Vagina (tissue), 2 donors: ENCODE measurements at places on chromosomes 11 and 22.

DNA sequence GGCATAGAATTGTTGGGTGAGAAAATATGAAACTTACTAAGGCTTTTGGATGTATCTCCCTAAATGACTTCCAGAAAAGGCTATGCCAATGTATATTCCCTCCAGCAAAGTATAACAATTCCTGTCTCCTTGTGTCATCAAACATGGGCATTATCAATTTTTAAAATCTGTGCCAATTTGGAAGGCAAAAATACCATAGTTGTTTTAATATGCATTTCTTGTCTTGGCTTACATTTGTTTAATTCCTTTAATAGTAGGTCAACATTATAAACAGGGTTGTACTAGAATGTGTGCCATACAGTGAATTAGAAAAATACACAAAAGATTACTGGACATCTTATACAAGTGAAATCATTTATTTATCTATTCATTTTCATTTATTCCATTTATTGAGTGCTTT lies 41.6 kb downstream of the DCUN1D5 start:
- no peak overlapping the region for H3K27ac ChIP-seq
- H3K4me1 ChIP-seq, result no peaks in the 10 kb centered on the region
- no peaks in the 10 kb centered on the region for H3K27me3 ChIP-seq
- DNase-seq, result no peak
- no peak overlapping the region for H3K4me3 ChIP-seq

DNA sequence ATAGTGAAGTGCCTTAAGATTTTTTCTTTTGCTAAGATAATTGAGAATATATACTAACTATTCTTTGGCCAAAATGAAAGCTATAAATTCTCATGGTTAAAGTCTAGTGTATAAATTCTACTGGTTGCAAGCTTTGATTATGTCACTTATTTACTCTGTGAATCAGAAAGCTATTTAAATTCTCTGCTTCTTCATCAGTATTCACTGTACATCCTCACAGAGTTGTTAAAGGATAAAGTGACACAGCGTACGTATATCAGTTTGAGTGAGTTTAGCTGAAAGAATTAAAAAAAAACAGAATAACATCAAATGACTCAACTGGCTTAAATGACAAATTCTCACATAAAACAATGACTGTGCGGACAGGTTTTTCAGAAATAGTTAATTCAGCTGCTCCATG lies 453.1 kb downstream of the NELL1 start:
- H3K4me3 ChIP-seq, result no peak overlapping the region
- H3K36me3 ChIP-seq, result no peaks in the 10 kb centered on the region
- no peaks in the 10 kb centered on the region for H3K4me1 ChIP-seq
- H3K27me3 ChIP-seq, result no peaks in the 10 kb centered on the region

- no peak overlapping the region for H3K27ac ChIP-seq
- no peaks in the 10 kb centered on the region for H3K4me1 ChIP-seq
- H3K36me3 ChIP-seq, result no peaks in the 10 kb centered on the region
- DNase-seq, result no peak
These were observed 24.4 kb upstream of the FSHB start for GRCh38 chr11:30206249-30206996.

DNA sequence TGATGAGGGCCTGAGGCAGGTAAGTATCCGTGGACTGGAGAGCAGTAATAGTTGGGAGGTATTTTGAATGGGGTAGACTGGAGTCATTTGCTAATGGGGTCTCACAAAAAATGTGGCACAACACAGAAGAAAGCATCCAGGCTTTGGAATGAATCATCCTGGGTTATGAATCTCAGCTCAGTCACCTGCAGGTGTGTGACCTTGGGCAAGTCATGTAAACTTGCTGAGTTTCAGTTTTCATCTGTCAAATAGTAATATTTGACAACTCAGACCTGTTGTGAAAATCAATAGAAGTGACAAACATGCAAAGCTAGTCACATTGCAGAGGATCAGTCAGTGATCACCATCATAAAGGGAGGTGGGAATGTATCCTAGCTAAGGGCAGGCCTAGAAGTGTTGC lies 232.0 kb upstream of the TENM4 start:
- DNase-seq, result no peak
- H3K27ac ChIP-seq, result no peak overlapping the region
- H3K27me3 ChIP-seq, result no peaks in the 10 kb centered on the region

GRCh38 chr11:63612181-63612580 lies 2.1 kb downstream of the PLAAT3 start:
- no peaks in the 10 kb centered on the region for H3K27me3 ChIP-seq
- DNase-seq, result no peak
- no peak overlapping the region for H3K27ac ChIP-seq
- no peak overlapping the region for H3K4me3 ChIP-seq

DNA sequence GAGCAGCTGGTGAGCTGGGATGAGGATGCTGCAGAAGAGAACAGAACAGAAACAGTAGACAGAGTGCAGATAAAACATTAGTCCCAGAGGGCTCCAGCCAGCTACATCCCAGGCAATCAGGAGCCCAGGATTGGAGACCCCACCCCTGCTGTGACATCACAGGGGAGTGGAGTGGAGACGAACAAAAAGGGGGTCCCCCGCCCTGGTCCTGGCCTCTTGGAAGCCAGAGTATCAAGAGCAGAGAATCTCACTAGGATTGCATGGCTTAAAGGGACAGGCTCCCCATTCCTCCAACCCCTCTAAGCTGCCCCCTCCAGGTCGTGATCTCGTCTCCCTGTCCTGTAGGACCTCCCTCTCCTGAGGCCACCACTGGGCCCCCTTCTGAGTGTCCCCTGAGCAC lies at the start of gene P2RX3:
P2RX3 (plus strand) TSS at position 211 of the 400 bp plus-strand sequence. CDS start 199 bp downstream, outside the sequence.
- peaks cover 28% of the 10 kb centered on the region for H3K4me1 ChIP-seq

- no peaks in the 10 kb centered on the region for H3K27me3 ChIP-seq
- no peaks in the 10 kb centered on the region for H3K4me1 ChIP-seq
- H3K36me3 ChIP-seq, result no peaks in the 10 kb centered on the region
- no peak for DNase-seq
- H3K27ac ChIP-seq, result no peak overlapping the region
- H3K4me3 ChIP-seq, result no peak overlapping the region
These were observed 264.4 kb downstream of the DDX10 start for GRCh38 chr11:108929241-108929640.

DNA sequence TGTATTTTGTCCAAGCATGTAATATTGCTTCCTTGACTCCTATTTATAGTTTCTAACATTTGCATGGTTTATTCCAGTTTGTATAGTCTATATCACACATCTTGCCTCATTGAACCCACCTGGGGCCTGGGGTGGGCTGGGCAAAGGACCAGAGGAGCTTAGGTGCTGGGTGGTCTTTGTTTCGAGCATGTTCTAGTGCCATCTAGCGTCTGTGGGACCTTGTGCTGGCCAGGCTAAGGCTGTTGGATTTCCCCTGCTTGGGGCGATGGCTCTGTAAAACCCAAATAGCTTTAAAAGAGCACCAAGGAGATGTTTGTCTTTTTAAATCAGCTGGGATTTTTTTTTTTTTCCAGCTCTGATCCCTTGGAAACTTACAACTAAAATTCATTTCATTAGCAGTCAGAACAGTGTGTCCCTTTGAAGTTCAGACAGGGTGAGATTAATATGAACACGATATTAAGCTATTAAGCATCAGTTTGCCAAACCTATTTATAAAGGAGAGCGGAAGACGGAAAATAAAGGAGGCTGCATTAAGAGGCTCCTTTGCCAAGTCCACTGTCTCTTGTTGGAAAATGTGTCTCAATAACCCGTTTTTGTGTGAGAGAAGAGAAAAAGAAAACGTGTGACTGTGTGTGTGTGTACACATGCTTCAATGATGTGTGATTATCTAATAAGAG lies 157.4 kb downstream of the COMMD9 start:
- H3K27ac ChIP-seq, result peak overlapping the region; percentile 22
- no peak overlapping the region for H3K4me3 ChIP-seq
- peaks cover 7% of the 10 kb centered on the region for H3K4me1 ChIP-seq
- H3K27me3 ChIP-seq, result no peaks in the 10 kb centered on the region
- no peak for DNase-seq

- no peaks in the 10 kb centered on the region for H3K4me1 ChIP-seq
- H3K27me3 ChIP-seq, result no peaks in the 10 kb centered on the region
- no peak overlapping the region for H3K27ac ChIP-seq
- DNase-seq, result no peak
- H3K36me3 ChIP-seq, result peaks cover 91% of the 10 kb centered on the region
These were observed 6.2 kb upstream of the RANBP1 start for GRCh38 chr22:20109411-20110358.

- H3K36me3 ChIP-seq, result no peaks in the 10 kb centered on the region
- DNase-seq, result no peak
- no peaks in the 10 kb centered on the region for H3K27me3 ChIP-seq
- H3K4me1 ChIP-seq, result peaks cover 49% of the 10 kb centered on the region
- peak overlapping the region; percentile 95 for H3K4me3 ChIP-seq
- peak overlapping the region; percentile 100 for H3K27ac ChIP-seq
These were observed 77.2 kb upstream of the PPARA start for GRCh38 chr22:46072981-46073682.

DNA sequence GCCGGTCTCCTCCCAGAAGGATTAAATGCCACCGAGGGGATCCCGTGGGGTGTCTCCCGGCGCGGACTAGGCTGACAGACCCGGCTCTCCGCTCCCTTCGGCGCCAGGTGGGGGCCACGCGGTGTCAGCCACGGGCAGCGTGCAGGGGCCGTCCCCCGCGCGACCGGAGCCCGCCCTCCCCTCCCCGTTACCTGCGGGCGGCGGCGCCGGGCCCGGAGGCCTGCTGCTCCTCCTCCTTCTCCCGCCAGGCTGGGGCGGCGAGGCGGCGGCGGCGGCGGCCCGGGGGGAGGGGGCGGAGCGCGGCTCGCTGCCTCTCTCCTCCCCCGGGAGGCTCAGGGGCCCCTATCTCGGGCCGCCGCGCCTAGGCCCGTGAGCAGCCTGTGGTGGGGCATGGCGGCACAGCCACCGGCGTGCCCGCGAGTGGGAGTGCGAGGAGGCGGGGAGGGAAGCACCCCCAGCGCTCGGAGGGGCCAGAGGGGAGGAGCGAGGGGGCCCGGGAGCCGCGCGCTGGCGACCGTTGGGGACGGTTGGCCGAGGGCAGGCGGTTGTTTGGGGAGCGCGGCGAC lies 450 bp downstream of the ZBTB44 start:
- peak overlapping the region; percentile 97 for H3K27ac ChIP-seq
- peaks cover 49% of the 10 kb centered on the region for H3K4me1 ChIP-seq
- peak; percentile 89 for DNase-seq
- no peaks in the 10 kb centered on the region for H3K27me3 ChIP-seq
- no peaks in the 10 kb centered on the region for H3K36me3 ChIP-seq
